ENCODE measurements at places on chromosomes 13 and 19.

GRCh38 chr13:25652764-25653163 is 281.0 kb downstream of the ATP8A2 start:
- DNase-seq = no peak

DNA sequence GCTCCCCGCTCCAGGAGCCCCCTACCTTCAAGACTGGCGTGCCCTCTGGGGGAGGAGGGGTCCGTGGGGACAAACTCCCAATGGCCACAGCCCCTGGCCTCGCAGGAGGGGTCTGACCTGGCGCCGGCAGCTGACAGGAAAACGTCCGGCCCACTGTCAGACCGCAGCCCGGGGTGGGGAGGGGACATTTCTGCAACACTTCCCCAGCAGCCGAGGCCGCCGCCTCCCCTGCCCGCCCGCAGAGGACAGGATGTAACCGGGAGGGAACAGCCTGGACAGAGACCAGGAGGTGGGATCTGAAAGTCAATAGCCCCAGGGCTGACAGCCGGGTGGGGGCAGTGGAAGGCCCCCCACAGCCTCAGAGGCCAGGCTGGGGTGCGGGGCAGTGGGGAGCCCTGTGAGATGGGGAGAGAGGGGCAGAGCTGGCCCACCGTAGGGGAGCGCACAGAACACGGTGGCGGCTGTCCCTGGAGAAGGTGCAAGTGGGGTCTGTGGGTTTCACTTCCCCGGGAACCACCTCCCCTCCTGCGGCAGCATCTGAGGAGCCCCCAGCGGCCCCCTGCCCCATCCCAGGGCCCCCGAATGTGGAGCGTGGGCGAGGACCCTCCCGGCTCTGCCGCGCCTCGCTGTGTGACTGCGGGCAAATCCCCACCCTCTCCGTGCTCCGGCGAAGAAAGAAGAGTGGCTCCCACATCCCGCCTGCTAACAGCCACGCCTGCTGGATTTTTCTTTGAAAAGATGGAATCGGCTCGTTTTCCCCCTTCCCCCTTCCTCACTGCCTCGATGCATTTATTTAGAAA is at the start of gene PEAK3:
Gene PEAK3, minus strand, starts transcription at position 114 of the 800 bp plus-strand sequence. CDS start 1,244 bp downstream, outside the sequence.
- no peak for DNase-seq

- peak; percentile 97 for DNase-seq
These were observed at the start of gene MPHOSPH8 for GRCh38 chr13:19633479-19634255. MPHOSPH8 (plus strand) TSS chr13:19633659; CDS start chr13:19633749, 90 bp downstream.

GRCh38 chr13:112249644-112250610 is 126.2 kb upstream of the SPACA7 start:
- peak; percentile 79 for DNase-seq

DNA sequence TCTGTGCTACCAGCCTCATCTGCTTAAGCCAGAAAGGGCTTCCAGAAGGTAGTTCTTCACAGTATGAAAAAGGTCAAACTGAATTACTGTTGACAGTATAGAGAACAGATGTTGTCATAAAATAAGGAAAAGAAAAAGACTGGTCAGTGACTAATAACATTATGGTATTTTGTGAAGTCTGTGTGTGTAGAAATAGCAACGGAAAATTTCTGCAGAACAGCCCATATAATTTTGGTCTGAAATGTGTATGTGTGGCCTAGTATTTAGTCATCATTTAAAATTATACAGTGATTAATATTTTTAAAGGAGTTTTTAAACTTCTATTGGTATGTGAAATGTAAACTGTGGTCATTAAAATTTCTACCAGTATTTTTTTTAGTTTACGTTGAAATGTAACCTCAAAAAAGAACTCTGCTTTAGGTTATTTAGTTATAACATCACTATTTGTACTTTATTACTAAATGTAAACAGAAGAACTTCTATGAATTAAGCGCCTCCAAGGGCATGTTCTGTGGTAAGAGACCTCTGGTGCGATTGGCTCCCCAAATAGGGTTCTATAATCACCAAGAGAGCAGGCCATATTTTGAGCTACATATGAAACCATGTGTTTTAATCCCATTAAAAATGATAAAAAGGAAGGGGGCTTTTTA is 3.3 kb upstream of the GPR183 start:
- DNase-seq = no peak

- DNase-seq = no peak
These were observed 8.8 kb downstream of the INAFM1 start for GRCh38 chr19:47283405-47284059.

DNA sequence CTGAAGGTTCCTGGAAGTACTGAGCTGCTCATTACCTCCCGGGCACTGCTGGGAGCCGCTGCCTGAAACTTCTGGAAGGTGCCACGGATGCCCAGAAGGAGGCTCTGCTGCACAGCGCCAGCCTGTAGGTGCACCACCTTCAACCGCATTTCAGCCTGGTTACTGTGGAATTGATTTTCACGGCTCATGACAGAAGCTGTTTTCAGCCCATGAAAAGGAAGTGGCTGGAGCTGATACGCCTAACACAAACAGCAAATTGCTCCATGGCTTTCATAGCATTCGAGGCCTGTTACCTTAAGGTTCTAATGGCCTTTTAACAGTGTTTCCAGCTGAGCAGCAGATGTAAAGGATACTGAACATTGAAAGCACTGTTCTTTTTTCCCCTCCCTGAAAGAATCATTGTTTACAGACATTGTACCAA is 22.0 kb downstream of the GPC6 start:
- no peak for DNase-seq

GRCh38 chr19:49148784-49149651 is 6.2 kb downstream of the HRC start:
- DNase-seq = no peak

- DNase-seq = no peak
These were observed 698.2 kb downstream of the PCDH17 start for GRCh38 chr13:58329746-58330145.

DNA sequence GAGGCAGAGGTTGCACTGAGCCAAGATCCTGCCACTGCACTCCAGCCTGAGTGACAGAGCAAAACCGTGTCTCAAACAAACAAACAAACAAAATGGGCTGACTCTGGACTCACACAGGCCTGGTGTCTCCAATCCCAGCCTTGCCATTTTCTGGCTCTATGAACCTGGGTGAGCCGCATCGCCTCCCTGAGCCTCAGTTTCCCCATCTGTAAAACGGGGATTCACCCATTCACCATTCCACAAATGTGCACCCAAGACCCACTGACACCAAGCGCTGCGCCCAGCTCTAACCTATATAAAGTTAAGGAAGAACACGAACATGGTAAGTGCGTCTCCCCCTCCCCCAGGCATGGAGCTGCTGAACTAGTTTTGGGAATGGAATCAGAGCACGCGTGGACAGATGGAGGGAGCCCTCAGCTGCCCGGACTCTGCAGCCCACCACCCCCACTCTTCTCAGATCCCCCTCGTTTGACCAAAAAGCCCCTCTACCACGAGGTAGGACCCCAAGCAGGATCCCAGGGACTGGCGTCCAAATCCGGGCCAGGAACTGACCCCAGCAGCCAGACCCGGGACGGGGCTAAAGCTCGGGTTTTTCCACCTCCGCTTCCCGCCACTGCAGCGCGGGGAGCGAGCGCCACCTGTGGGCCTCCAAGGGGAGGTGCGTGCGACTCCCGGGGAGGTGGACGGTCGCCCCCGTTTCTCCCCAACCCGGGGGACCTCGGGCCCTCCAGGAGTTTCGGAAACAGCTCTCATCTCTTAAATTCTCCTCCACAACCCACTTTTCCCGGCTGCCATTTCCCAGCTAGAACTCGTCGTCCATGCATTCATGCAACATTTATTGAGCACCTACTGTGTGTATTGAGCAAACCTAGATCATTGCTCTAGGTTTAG is 33.0 kb upstream of the ADGRE5 start:
- DNase-seq = no peak

GRCh38 chr13:76289558-76289957 is 596.6 kb downstream of the KCTD12 start:
- DNase-seq = no peak

- no peak for DNase-seq
These were observed 42.8 kb upstream of the DCUN1D2 start for GRCh38 chr13:113533161-113533840.

- DNase-seq = no peak
These were observed 13.3 kb upstream of the LEUTX start for GRCh38 chr19:39765091-39766076.

DNA sequence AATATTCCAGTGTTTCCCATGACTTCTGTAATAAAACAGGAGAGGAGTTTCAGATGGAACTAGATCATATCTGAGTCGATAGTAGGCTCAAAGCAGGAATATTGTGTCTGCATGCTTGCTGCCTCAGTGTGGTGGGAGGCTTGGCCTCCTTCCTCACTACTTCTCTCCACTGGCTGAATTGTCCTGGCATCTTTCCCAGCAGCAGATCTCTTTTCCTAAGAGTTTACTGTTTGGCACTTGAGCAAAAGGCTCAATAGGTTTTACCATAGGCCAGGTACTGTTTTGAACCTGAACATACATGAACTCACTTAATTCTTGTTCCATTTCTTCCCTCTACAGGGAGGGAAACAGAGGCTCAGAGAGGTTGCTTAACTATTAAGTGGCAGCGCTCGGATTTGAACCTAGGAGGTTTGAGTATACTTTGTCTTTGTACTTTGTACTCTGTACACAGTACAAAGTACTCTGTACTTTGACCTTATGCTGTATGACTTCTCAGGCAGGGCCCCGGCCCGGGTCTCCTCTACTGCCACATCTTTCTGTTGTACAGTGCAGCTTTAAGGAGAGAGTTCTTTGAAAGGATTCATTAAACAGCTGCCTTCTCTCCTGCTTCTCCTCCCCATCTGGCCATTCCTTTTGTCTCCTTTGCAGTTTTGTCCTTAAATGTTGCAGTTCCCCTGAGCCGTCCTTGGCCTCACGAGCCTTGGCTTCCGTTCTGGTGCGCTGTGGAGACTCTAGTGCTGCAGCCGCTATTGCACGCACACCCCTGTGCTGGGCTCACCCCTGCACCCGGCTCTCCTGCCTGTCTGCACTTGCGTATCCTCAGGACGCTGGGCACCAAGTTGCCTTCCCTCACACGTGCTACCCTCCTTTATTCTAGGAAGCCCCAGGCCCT is 8.1 kb downstream of the B3GLCT start:
- no peak for DNase-seq

DNA sequence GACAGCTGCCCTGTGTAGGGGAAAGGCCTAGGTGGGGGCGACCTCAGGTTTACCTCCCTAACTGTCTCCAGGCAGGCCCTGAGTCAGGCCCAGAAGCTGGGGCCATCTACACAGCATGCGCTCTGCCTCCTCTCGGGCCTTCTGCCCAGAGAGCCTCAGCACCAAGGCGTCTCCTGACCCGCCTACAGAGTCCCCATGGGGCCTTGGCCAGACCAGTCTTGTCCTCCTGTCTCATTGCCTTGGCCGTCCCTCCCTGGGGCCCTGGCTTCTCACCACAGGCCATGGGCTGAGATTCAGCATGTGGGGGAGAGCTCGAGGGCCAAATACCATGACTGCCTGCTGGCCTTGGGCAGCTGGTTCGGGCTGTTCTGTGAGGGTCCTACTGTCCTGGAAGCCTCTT is 59.0 kb downstream of the SMARCA4 start:
- no peak for DNase-seq
